ENCODE measurements at places on chromosomes 2 and 18. TPM values are rescaled to one million over a fixed set of nuclear protein-coding genes. Genes with fewer than 3 reads are reported as not detected.

DNA sequence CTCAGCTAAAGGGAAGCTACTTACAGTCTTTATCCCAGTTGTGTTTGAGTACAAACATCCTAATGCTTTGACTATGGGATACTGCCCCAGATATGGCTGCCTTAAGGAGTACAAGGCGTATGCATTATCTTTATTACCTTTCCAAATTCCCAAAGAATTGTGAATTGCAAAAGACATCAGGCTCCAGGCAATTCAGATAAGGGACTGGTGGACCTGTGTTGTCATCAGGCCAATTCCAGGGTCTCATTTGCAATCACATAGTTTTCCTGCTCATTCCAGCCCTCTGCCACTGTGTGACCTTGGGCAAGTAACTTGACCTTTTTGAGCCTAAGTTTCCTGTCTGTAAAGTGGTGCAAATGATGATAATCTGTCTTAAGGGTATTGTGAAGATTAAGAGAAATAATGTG lies 137.5 kb downstream of the FMNL2 start:
- no peak for DNase-seq

DNA sequence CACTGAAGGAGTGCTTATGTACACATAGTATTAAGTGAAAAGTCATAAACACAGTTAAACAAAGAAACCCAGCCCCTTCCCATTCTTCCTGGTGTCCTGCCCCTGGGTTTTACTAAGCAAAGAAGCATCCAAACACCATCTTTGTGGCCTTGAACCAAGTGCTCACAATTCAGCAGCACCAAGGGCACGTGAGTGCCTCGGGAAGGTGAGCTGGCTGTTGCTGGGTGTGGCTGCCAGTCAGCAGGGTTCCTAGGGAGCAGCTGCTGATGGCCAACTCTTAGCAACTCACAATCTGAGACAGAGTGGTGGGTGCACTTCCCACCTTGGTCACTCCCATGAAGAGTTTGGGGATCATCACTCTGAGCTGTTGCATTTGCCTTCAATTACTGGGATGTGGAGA lies 97.7 kb upstream of the PGAP1 start:
- no peak for DNase-seq

GRCh38 chr2:101173707-101174295 lies 22.6 kb upstream of the TBC1D8 start:
- DNase-seq, result no peak

- DNase-seq, result no peak
Measured at GRCh38 chr2:195343942-195344530, 313.0 kb upstream of the SLC39A10 start.

Gene SPIRE1
- 25.7 TPM for total RNA-seq

- DNase-seq, result no peak
Measured at GRCh38 chr2:165902934-165903333, 50.6 kb downstream of the TTC21B start.
